ENCODE measurements at places on chromosomes 2 and 18. TPM values are rescaled to one million over a fixed set of nuclear protein-coding genes. Genes with fewer than 3 reads are reported as not detected.

DNA sequence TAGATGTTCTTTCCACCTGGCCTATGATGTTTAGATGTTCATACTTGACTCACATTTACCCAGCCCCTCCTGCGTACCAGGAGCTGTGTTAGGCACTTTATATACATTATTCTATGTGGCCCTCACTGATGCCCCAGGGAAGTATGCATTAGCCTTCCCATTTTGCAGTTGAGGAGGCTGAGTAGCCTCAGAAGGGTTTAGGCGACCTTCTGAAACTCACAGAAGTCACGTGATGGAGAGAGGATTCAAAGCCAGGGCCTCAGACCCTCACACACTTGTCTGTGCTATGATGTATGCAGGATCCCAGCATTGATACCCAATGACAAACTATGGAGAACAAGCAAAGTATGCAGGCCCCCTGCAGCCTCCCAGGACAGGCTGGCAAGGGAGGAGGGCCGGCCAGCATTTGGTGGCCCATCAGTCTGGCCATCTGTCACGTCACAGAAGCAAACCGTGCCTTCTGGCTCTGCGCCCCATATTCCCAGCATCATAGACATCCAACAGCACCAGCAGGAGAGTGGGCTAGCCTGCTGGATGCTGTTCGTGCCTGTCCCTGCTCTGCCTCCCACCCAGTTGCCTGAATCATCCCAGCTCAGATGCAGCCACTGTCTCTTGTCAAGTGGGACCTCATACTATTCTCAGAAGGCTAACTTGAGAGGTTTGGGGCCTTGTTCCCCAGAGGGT, 33.6 kb downstream of the EHD3 start:
- DNase-seq = no peak

DNA sequence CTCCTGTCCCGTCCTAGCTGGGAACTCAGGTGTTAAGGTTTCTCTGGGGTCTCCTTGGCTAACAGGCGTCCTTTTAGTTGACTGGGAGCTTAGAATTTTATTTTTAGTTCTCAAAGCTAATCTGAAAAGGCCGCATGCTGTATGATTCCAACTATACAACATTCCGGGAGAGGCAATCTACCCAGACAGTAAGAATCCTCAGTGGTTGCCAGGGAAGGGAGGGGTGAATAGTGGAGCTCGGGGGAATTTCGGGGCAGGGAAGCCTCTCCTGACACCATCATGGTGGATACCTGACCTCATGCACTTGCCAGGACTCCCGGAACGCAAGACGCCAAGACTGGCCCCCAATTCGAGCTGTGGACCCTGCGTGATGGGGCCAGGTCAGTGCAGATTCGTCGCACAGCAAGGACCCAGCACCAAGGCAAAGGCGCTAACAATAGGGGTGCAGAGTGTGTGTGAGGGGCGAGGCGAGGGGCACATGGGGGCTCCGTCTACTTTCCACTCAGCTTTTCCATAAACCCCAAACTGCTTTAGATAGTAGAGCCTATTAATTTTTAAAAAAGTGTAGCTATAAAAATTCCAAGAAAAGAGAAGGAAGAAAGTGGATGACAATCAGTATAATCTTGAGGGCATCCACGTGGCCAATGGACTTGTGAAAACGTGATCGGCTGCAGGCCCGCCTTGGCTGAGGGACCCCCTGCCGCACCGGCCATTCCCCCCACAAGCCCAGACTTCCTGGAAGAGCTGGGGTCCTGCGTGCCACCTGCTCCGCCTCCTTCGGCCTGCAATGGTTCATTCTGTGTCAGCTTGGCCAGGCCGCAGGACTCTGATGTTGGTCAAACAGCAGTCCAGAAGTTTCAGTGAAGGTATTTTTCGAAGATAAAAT, 17.3 kb downstream of the PDCD1 start:
- DNase-seq = peak; percentile 39

The PSTPIP2 gene
- total RNA-seq = 9.9 TPM

The NGEF gene
- total RNA-seq = 8.1 TPM

The CHST9 gene
- 3.6 TPM for total RNA-seq

The SESTD1 gene
- 70.6 TPM for total RNA-seq
